ENCODE measurements at places on chromosomes 3 and 15.

DNA sequence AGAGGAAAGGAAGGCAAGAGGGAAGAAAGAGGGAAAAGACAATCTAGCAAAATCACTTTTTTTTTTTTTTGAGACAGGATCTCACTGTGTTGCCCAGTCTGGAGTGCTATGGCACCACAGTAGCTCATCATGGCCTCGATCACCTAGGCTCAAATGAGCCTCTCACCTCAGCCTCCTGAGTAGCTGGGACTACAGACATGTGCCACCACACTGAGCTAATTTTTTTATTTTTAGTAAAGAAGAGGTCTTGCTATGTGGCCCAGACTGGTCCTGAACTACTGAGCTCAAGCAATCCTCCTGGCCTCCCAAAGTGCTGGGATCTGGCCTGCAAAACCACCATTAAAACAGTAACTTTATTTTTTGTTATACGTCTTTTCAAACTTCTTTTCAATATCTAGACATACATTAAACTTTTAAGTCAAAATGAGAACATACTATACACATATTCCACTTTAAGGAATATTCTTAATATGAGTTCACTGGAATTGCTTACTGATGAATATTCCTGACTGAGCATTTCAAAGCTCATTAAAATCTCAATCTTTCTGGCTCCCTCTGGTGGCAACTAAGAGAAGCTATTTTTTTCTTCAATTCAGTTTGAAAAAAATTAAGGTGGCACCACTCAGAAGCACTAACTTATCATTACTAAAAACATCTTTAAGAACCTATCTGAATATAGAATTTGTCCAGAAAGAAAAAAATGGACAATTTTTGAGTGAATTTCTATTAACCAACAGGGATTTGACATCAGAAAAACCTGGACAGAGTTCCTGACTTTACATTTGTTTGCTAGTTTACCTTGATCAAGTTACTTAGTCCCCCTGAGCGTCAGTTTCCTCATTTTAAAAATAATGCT, 40.9 kb downstream of the UACA start:
- DNase-seq = peak; percentile 61

DNA sequence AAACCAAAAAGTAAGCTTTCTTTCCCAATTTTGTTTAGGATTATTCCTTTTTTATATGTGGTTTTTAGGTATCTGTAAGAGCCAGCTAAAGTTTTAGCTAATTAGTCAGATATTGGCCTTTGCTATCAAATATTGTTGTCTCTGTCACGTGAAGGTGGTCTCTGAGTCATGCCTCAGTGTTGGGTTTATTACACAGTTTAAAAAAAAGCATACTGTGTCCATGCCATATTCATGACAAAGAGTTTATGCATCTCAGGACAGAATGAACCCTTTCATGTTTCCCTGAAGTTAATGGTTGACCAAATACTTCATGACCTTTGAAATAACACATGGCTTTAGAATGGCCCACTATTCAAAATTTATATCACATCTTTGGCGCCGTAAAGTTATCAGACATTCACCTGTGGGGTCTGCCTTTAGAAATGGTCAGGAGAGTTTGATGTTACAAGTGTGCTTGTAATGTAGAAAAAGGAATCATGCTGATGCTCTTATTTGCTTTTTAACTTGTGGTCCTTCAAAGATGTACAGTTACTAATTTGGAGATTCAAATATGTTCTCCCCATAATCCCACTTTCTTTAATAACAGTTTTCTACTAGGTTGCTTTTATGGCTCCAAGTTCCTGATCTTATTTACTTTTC, 101.5 kb downstream of the MYRIP start:
- peak; percentile 44 for DNase-seq

- DNase-seq = no peak
Observed at GRCh38 chr3:112425858-112426750, 73.2 kb downstream of the BTLA start.

DNA sequence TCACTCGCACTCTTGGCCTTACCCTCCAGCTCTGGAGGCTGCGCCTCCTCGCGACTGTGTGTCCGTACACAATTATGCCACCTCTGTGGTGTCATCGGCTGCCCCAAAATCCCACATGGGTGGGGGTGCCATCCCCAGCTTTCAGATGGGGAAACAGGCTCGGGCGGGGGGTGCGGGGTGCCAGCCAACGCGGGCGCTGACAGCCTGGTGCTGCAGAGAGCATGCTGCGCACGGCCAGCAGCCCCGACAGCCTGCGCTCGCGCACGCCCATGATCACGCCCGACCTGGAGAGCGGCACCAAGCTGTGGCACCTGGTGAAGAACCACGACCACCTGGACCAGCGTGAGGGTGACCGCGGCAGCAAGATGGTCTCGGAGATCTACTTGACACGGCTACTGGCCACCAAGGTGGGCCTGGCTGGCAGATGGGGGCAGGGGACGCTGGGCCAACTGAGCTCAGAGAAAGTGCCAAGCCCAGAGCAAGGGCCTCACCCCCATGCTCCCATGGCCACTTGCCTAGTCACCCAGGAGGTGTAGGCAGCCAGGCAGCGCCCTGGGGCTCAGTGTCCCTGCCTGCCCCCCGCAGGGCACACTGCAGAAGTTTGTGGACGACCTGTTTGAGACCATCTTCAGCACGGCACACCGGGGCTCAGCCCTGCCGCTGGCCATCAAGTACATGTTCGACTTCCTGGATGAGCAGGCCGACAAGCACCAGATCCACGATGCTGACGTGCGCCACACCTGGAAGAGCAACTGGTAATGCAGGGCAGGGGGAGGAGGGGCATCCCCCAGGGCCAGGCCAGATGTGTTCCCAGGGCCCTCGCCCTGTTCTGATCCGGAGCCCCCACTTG, 47.0 kb downstream of the PLXNA1 start:
- no peak for DNase-seq

- DNase-seq = peak; percentile 39
Observed at GRCh38 chr15:39786447-39787056, 3.9 kb upstream of the FSIP1 start.

GRCh38 chr15:29428925-29429573, 159.4 kb upstream of the NSMCE3 start:
- DNase-seq = no peak

DNA sequence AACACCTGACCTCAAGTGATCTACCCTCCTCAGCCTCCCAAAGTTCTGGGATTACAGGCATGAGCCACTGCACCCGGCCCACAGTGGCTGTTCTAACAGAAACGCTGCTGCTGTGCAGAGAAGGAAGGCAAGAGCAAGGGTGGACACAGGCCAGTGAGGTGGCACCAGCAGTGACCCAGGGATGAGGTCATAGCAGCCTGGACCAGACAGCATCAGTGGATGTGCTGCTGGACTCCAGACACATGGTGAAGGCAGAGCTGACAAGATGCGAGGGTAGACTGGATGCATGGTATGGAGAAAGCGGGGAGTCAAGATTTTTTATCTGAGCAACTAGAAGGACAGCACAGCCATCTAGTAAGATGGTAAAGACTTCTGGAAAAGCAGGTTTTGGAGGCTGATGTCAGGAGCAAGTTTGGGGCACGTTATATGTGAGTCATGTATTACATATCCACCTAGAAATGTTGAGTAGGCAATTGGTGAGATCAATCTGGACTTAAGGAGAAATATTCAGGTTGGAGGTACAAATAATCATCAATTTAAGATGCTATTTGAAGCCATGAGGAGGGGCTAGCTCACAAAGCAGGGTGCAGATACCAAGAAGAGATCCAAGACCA, 22.1 kb upstream of the TJP1 start:
- peak; percentile 32 for DNase-seq

DNA sequence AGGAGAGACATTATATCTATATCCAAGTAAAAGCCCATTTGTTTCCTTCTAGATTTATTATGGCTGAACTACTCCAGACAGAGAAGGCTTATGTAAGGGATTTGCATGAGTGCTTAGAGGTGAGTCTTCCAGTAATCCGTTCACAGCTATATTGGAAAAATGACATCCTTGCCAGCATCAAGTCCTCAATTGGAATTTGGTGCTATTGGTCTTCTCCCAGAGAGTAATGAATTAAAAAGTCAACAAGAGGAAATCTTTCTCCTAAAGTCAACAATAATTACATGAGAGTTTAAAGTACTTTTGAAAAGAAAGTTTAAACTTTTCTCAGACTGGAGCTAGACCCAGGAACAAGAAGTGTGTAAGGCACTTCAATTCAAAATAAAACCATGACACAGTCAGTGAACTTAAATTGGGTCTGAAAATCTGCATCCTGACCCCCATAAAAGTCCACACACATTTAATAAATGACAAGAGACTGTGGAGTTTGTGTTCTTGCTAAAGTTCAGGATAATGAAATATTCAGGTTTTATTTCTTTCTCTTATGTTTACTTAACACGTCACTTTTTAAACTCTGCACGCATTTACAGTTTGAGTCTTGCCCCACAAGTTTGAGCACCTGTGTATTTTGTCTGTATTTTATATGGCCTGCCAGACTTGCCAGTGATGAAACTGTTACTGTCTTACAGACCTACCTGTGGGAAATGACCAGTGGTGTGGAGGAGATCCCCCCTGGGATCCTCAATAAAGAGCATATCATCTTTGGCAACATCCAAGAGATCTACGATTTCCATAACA, 268.2 kb upstream of the UMPS start:
- no peak for DNase-seq

- no peak for DNase-seq
Observed at GRCh38 chr3:72232777-72233176, 447.8 kb upstream of the PROK2 start.

- no peak for DNase-seq
Observed at GRCh38 chr3:51992017-51992682, 3.5 kb downstream of the RPL29 start.

DNA sequence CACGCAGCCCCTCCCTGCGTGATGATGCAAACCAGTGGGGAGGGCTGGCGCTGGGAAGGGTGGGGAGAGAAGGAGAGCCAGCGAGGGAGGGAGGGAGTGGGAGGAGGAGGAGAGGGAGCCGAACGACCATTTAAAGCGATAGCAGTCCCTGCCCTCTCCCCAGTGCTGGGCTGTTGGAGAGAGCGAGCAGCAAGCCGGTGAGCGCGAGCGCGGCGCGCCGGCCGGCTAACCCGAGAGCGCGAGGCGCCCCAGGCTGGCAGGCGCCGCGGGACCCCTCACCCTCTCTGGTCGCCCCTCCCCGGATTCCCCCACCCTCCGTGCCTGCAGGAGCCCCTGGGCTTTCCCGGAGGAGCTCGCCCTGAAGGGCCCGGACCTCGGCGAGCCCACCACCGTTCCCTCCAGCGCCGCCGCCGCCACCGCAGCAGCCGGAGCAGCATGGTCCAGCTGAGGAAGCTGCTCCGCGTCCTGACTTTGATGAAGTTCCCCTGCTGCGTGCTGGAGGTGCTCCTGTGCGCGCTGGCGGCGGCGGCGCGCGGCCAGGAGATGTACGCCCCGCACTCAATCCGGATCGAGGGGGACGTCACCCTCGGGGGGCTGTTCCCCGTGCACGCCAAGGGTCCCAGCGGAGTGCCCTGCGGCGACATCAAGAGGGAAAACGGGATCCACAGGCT, at the start of gene GRM7:
GRM7 (plus strand) TSS at position 162 of the 671 bp plus-strand sequence.
- no peak for DNase-seq

- no peak for DNase-seq
Observed at GRCh38 chr15:77988347-77989295, 88.9 kb downstream of the TBC1D2B start.

- DNase-seq = peak; percentile 52
Observed at GRCh38 chr15:78195735-78196201, 38.6 kb downstream of the ACSBG1 start.

DNA sequence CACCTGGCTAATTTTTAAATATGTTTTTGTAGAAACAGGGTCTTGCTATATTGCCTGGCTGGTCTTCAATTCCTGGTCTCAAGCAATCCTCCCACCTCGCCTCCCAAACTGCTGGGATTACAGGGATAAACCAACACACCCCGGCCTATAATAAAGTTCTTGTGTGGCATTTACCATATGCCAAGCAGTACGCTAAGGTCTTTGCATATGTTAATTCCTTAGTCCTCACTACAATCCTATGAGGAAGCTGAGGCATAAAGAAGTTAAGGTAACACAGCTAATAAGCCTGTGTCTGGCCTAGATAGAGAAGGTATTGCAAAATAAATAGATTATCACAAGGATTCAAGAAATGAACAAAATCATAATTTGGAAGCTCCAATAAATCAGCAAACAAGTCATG, 17.6 kb upstream of the SLC4A7 start:
- no peak for DNase-seq
